ENCODE measurements at places on chromosomes 4 and X. TPM values are rescaled to one million over a fixed set of nuclear protein-coding genes. Genes with fewer than 3 reads are reported as not detected.

HGFAC gene
- not detected for total RNA-seq

CXXC4 gene
- total RNA-seq = 0.76 TPM

TLR2 gene
- 9.3 TPM for total RNA-seq

ADH1C gene
- total RNA-seq = not detected

CT83 gene
- not detected for total RNA-seq

ARR3 gene
- not detected for total RNA-seq

SLC34A2 gene
- not detected for total RNA-seq

ENPP6 gene
- not detected for total RNA-seq

ETDB gene
- not detected for total RNA-seq

CACNA1F gene
- not detected for total RNA-seq

TMEM35A gene
- 0.38 TPM for total RNA-seq

USP26 gene
- total RNA-seq = not detected

LEF1 gene
- total RNA-seq = 9.5 TPM

SETD7 gene
- 19.6 TPM for total RNA-seq

LPAR4 gene
- total RNA-seq = 0.63 TPM

ODAPH gene
- total RNA-seq = 2.1 TPM

C4orf33 gene
- 4.2 TPM for total RNA-seq

ADRA2C gene
- not detected for total RNA-seq

CXCL11 gene
- total RNA-seq = not detected

SMIM10 gene
- total RNA-seq = 5.5 TPM

GAR1 gene
- 9.6 TPM for total RNA-seq

TCEANC gene
- total RNA-seq = 1.3 TPM

All from mesangial cell (primary cell).